Breast epithelium (tissue), 4 donors: ENCODE measurements at places on chromosomes 12 and 14. TPM values are rescaled to one million over a fixed set of nuclear protein-coding genes. Genes with fewer than 3 reads are reported as not detected.

GRCh38 chr12:121465921-121466793 lies 66.2 kb downstream of the RNF34 start:
- DNase-seq = no peak

DNA sequence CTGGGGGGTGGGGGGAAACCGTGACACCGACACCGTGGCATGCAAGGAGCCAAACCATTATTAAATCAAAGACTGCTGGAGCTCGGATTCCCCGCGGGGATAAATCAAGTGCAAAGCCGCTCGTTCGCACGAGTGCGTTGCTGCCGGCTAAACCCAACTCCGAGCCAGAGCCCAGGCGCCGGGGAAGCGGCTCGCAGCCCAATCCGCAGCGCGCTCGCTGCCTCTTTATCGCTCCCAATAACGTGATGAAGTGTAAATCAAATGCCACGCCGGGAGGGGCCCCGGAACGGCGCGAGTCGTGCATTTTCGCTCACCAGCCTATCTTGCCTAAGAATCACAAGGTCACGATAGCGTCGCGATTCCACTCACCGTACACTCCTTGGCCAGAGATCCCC lies 1.3 kb downstream of the MDGA2 start:
- no peak for DNase-seq

- DNase-seq = no peak
Observed at GRCh38 chr12:60967128-60967527, 1293.1 kb upstream of the USP15 start.

- no peak for DNase-seq
Observed at GRCh38 chr12:65597527-65597926, 226.8 kb upstream of the HMGA2 start.

GRCh38 chr12:54968181-54968730 lies 16.3 kb downstream of the TESPA1 start:
- DNase-seq = no peak

DNA sequence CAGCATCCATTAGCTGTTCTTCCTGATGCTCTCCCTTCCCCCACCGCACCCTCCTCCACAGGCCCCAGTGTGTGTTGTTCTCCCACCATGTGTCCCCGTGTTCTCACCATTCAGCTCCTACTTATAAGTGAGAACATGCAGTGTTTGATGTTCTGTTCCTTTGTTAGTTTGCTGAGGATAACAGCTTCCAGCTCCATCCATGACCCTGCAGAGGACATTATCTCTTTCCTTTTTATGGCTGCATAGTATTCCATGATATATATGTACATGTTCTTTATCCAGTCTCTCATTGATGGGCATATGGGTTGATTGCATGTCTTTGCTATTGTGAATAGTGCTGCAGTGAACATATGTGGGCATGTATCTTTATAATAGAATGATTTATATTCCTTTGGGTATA lies 9.0 kb downstream of the ATF1 start:
- DNase-seq = no peak

DNA sequence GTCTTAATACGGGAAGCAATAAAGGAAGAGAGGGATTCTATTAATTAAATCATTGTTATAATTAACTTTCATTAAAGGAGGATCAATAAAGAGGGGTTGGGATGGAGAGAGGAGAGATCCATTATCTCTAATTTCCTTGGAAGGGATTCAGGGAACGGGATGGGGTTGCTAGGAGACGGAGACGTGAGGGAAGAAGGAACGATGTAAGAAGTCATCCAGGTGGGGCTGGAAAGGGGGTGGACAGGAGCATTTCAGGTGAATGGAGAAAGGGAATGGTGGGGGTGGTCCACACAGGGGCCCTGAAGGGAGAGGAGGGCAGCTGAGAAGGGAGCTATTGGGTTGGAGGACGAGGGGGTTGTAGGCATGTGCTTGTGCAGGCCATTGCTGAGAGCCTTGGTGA lies 17.2 kb downstream of the CALCOCO1 start:
- DNase-seq = no peak

DNA sequence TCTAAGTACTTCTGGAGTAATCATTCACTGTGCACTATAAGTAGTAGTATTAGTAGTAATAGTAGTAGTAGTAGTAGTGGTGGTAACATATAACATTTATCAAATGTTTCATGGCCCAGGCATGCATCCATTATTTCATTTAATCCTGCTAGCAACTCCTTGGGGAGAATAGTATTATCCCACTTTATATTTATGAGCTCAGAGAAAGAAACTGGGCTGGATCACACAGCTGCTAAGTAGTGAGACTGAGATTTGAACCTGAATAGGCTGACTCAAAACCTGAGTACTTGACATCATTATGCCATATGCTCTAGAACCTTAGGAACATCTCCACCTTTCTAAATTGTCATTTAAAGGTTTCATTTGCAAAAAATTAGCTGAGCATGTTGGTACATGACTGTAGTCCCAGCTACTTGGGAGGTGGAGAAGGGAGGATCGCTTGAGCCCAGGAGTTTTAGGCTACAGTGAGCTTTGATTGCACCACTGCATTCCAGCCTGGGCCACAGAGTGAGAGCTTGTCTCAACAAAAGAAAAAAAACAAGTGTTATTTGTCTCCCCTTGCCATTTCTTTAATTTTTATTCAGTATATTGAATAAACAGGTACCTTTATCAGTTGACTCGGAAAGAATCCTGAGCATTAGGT lies 11.4 kb upstream of the NID2 start:
- DNase-seq = no peak

The PTCSC3 gene
- total RNA-seq = not detected

The BCAT1 gene
- 35.8 TPM for total RNA-seq

The GALNT9 gene
- total RNA-seq = 2.9 TPM

The SYT1 gene
- 2.3 TPM for total RNA-seq
